ENCODE measurements at places on chromosomes 12 and 14.
A peak's percentile ranks its signal among the peaks of the same experiment; 100 is the strongest.

DNA sequence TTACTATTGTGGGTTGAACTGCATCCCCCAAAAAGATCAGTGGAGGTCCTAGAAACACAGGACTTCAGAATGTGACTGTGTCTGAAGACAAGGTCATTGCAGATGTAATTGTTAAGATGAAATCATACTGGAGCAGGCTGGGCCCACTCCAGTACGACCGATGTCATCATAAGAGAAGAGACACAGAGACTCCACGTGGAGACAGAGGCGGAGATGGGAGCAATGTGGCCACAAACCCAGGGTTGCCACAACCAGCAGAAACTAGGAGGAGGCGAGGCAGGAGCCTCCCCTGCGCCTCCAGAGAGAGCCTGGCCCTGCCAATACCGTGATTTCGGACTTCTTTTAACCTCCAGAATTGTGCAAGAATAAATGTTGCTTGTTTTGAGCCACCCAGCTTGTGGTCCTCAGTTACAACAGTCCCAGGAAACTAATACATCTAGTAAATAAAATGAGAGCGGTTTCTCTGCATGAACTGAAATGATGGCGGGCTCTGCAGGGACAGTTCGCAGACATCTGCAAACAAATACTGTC lies 25.7 kb upstream of the FZD10 start:
- DNase-seq, result no peak

DNA sequence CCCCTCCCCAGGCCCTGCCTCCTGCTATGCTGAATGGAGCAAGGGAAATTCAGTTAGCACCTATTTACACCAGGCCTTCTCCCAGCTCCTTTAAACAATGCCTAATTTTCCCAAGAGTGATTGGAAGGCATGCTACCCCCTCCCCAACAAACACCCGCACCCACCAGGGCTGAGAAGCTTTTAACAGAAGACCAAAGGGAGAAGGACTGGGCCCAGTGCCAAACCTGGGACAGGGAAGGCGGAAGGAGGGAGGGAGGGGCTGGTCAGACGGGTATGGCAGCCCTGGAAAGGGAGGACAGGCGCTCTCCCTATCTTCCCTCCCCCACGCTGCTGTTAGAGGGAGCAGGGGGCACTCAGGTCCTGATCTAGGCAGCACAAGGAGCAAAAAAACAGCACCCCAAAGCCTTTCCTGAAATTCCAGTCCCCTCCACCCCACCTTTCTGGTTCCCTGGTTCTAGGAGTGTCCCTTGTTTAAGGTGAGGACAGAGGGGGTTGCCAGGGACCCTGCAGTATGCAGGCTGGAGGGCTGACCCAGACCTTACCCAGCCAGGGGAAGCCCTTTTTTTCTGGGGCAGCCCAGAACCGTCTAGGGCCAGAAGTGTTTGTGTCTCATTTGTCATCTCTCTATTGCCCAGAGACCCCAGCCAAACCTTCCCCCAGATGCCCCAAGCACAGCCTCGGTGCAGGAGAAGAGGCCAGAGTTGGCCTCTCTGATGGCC lies 2.4 kb upstream of the KRT8 start:
- no peak for DNase-seq

GRCh38 chr14:45112896-45113781 lies 21.1 kb downstream of the FKBP3 start:
- no peak for DNase-seq

DNA sequence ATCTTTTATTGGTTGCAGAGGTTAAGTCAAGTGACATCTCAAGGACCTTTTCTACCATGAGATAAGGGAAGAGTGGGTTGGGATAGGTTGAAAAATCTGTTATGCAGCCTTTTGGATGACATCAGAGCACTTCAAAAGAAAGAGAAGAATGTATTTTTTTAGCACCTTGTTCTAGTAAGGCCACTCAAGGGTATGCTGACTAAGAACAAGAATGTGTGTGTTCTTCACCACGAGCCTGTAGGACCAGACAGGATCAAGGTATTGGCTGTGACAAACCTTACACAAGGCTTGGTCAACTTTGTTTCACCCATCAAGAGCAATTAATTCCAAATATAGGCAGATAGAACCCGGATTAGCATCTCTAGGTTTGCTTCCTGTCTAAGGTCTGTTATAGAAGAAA lies 142.5 kb downstream of the SAMD4A start:
- DNase-seq, result no peak

GRCh38 chr12:57224973-57225679 lies 4.4 kb upstream of the SHMT2 start:
- peak; percentile 61 for DNase-seq

DNA sequence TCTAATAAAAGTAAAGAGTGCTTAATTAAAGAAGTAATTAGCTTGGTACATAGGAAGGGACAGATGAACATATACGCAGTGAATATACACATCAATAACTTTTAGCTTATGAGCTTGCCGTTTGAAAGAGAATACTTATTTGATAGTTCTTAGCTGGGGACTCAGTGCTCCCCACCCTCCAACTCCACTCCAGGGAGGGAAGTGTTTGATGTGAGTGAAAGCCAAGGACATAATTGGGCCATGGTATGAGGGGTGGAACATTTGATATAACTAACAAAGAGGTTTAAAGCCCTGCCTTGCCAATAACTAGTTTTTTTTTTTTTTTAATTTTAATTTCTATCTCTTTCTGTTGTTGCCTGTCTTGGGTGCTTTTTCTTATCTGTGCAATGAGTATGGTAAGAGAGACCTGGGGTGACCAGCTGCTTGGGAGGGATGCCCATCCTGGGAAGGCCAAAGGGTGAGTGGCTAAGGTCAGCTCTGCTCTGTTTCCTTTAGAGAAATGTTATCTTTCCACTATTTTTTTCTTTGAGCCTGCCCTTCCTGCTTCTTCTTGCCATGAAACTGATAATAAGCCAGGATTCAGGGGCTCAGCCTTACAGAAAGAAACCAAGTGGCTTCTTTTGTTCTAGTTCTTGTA lies 132.8 kb upstream of the CPSF6 start:
- no peak for DNase-seq

GRCh38 chr14:103483600-103483999 lies 39.0 kb downstream of the CKB start:
- no peak for DNase-seq

DNA sequence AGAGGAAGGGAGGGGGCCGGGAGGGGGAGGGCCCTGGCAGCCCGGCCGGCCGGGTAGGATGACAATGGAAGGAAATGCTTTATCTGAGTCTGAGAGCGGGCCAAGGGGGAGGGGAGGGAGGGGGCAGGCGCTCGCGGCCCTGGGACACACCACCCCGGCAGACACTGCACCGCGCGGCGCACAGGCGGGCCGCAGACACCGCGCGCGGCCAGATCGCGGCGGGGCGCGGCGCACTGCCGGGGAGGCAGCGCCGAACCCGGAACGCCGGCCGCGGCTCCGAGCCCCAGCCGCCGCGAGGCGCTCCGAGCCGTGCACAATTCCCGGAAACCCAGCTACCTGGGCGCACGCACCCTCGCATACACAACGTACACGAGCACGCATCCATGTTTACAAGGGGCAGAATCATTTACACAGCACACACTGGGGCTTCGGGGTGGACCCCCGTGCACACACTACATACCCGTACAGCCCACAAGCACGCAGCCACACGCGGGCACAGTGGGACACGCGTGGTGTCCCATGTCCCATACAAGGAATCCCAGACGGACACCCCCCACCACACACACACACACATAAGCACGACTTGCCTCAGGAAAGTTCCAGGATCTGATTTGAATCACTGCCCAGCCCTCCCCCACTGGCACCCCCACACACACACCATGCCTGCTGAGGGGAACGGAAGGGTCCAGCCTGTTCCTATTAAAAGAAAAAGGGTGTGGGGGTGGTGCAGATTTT lies at the start of gene HDAC7:
TSS of gene HDAC7 (minus strand) at position 8 of the 735 bp plus-strand sequence. CDS start 118 bp downstream, outside the sequence.
- DNase-seq, result peak; percentile 71

GRCh38 chr12:47741340-47741703 lies 16.0 kb upstream of the ENDOU start:
- peak; percentile 54 for DNase-seq

GRCh38 chr12:90074086-90074485 lies 365.4 kb upstream of the ATP2B1 start:
- DNase-seq, result no peak

Data from activated CD8-positive, alpha-beta memory T cell treated with anti-CD3 and anti-CD28 coated beads, Interleukin-2, amount 50 U/mL, for 4 hours (primary cell).